PC-3 (cell line): ENCODE measurements at places on chromosomes 7 and 10. TPM values are rescaled to one million over a fixed set of nuclear protein-coding genes. Genes with fewer than 3 reads are reported as not detected.

MACROH2A2 gene
- total RNA-seq: 86.7 and 103 TPM in 2 replicates

DNA sequence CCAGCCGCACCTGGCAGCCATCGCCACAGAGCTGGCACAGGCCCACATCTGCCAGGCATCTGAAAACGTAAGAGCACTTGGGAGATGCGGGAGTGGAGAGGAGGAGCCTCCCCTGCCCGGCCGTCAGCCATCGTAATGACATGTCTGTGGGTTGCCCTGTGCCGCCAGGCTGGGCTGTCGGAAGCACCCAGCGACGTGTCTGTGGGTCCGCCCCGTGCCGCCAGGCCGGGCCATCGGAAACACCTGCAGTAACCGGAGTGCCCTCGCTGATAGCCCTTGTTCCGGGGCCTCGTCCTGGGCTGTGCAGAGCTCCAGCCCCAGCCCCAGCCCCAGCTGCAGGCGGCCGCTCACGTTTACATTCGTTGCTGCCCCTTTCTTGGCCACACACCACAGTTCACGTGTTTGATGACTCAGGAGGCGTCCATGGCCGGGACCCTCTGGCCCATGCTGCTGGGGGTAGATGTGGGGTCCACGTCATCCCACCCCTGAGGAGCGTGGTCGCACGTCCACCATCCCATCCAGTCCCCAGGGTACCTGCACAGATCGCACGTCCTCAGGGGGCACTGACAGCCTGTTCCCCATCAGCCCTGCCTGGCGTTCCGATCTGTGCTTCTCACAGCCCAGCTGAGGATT lies 30.0 kb upstream of the PRKAR1B start:
- no peaks in the 10 kb centered on the region for H3K27me3 ChIP-seq
- H3K36me3 ChIP-seq: peaks cover 26% of the 10 kb centered on the region
- H3K4me1 ChIP-seq: no peaks in the 10 kb centered on the region
- H3K4me3 ChIP-seq: no peak overlapping the region

- no peaks in the 10 kb centered on the region for H3K36me3 ChIP-seq
- H3K27me3 ChIP-seq: no peaks in the 10 kb centered on the region
- no peaks in the 10 kb centered on the region for H3K4me1 ChIP-seq
- no peak overlapping the region for H3K4me3 ChIP-seq
These were observed 682.3 kb upstream of the IGFBP3 start for GRCh38 chr7:46603296-46603752.

GRCh38 chr10:116769791-116770190 lies 27.4 kb upstream of the HSPA12A start:
- no peaks in the 10 kb centered on the region for H3K27me3 ChIP-seq
- H3K36me3 ChIP-seq: no peaks in the 10 kb centered on the region
- no peak overlapping the region for H3K4me3 ChIP-seq
- H3K27ac ChIP-seq: no peak overlapping the region
- peaks cover 26% of the 10 kb centered on the region for H3K4me1 ChIP-seq

DNA sequence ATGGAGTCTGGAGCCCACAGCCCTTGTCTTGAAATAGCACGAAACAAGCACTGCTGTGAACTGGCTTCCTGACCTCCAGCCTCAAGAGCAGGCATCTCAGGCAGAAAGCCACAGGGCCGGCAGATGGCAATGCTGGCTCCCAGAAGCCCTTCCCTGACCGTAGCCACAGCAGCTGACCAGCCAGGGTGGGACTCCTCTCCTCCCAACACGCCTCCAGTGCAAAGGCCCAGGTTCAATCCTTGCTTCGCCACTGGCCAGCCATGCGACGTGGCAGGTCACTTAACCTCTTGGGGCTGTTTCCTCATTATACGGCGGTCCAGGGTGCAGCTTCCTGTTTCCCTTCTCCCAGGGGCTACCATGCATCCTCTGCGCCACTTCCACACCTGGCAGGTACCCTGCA lies 12.8 kb downstream of the PRKAG2 start:
- peaks cover 7% of the 10 kb centered on the region; the same call in 1 of the 2 replicates for H3K4me1 ChIP-seq
- H3K27me3 ChIP-seq: no peaks in the 10 kb centered on the region
- no peak overlapping the region for H3K4me3 ChIP-seq
- no peaks in the 10 kb centered on the region for H3K36me3 ChIP-seq
- DNase-seq: no peak
- H3K27ac ChIP-seq: no peak overlapping the region
